BJ (cell line): ENCODE measurements at places on chromosomes 7 and 10.

- no peak for DNase-seq
These were observed 150.2 kb upstream of the AUTS2 start for GRCh38 chr7:69448071-69448470.

GRCh38 chr7:50685135-50686065 lies 97.3 kb downstream of the GRB10 start:
- no peak for DNase-seq

DNA sequence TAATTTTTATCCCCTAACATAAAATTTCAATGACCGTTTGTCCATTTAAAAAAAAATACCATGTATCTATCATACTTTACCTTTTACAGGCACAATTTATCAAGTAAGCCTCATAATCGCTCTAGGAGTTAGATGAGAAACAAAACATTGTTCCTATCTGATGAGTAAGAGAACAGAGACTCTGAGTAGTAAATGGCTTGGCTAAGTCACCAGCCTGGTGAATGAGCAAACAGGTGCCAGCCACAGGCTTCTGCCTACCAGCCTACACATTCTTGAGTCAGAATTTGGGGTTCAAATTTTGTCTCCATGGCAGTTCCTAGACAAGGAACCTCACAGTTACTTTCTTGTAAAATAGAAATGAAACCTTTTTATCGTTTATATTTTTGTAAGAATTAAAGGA lies 235.4 kb downstream of the HGF start:
- DNase-seq, result no peak

GRCh38 chr10:16909961-16910792 lies 93.0 kb upstream of the RSU1 start:
- no peak for DNase-seq

DNA sequence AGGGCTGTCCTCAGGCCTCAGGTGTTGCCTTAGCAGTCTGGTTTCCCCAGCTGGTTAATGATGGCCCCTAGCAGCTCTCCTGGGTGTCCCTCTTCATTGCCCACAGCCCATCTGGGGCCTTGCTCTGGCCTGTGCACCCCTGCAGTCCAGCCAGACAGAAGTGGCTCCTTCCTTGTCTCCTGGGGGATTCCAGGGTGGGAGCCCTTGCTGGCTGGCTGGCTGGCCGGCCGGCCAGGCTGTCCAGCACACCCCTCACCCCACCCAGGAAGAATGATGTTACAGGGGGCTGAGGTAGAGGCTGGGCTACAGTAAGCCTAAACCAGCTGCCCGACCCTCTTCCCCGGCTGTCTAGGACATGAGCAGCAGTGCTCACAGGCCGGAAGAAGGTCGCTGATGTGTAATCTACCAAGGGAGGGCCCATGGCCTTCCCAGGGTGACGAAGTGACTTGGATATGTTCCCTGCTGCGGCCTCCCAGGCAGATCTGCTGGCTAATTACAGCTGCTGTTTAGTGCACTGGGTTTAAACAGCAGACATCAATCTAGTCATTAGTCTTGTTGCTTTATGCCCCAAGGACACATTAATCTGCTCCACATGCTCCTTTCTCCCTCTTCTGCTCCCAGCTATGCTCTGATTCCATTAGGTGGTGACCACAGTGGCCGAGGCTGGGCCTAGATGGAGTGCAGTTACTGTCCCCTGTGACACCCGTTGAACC lies 53.8 kb upstream of the LRRC4 start:
- DNase-seq, result peak; percentile 52

- DNase-seq, result no peak
These were observed 67.0 kb downstream of the CDK6 start for GRCh38 chr7:92769394-92769699.

- no peak for DNase-seq
These were observed 529.8 kb upstream of the IGFBP3 start for GRCh38 chr7:46450886-46451285.

- peak; percentile 78 for DNase-seq
These were observed 47.7 kb downstream of the ZCCHC24 start for GRCh38 chr10:79397575-79398303.

DNA sequence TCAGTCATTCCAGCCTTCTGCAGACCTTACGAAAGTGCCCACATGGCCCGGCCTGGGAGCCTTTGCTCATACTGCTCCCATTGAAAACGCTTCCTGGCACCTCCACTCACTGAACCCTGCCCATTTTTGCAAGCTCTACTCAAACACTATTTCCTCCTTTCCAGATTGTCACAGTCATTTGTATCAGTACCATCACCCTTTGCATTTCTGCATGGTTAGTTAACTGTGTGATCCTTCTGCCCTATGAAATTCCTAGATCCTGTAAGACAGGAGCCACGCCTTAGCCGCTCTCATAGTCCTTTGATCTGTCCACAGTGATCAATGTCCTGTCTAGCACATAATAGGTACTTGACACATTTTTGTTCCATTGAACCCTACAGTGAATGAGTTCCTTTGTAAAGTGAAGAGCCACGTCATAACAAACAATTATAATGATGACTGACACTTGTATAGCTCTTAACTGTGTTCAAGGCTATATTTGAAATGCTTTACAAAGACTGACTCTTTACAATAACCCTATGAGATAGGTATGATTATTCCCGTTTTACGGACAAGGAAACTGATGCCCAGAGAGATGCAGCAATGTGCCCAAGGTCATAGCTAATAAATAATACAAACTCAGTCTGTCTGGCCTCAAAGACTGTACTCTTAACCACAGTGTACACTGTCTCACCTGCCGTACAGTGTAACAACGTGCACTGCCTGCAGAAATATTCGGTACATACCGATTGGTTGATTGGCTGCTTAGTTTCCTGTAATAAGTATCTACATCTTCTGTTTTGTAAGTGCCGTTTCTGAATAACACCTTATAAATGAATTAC lies 16.6 kb upstream of the ITIH2 start:
- no peak for DNase-seq

DNA sequence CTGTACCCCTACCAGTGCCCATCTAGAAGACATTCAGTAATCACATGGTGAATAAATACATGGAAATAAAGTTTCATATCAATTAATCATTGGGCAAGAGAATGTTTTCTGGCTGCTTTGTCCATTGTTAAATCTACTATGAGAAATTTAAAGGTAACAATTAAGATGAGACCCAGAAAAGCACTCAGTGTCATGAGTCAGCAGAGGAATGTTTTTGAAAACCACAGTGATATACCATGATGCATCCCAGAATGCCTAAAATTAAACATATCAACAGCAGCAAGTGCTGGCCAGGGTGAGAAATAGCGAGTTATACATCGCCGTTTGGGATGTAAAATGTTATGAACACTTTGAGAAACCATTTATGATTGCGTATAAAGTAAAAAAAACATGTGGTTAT lies 825.3 kb upstream of the C7orf33 start:
- no peak for DNase-seq

GRCh38 chr10:99330347-99330924 lies 1.3 kb downstream of the CNNM1 start:
- no peak for DNase-seq

DNA sequence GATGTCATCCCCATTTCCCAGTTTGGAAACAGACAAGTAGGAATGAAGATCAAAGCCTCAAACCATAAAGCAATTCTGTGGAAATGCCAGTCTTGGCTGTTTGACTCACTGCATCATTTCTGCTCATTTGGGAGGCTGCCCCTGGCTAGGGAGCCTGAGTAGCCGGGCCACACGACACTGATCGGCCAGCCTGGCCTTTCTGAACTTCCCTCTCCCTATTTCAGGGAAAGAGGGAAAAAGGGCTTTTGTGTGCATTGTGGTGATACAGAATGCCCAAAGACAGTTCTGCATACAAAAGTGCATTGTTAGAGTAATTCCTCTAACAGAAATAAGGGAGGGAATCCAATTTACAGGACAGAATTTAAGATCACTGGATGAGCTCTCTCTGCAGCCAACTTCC lies 41.7 kb upstream of the OPALIN start:
- no peak for DNase-seq

DNA sequence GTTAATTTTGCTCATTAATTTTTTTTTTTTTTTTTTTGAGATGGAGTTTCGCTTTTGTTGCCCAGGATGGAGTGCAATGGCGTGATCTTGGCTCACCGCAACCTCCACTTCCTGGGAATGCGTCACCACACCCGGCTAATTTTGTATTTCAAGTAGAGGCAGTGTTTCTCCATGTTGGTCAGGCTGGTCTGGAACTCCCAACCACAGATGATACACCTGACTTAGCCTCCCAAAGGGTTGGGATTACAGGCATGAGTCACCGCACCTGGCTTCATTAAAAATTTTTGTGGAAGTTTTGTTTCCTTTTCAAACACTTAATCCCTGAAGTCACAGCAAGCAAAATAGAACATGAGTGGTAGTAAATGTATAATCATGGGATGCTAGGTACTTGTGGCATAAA lies 857.2 kb upstream of the PHF14 start:
- DNase-seq, result no peak

- no peak for DNase-seq
These were observed 17.2 kb downstream of the VSTM2A start for GRCh38 chr7:54559401-54559800.

DNA sequence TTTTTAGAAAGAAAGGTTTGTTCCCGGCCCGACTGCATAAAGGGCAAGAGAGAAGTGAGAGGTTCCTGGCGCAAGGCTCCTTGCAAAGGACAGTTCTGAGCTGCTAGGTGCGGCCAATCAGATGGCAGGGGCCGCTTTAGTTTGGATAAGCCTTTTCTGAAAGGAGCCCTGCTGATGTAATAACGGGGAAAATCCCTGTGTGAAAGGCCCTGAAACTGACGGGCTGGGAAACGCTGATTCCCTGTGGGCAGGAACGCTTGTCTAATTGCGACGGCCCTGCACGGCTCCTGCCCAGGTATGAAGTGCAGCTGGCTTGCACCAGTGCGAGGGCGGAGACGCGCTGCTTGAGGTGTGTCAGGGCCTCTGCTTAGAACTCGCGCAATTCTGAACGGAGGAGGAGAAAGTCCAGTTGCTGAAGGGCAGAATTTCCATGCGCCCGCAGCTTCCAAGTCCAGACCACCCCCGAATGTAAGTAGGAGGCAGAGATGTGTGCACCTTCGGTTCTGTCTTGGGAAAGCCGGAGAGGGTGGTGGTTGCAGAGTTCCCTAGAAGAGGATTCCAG lies 30.5 kb downstream of the TACC2 start:
- DNase-seq, result no peak

GRCh38 chr7:127581716-127582115 lies 3.7 kb downstream of the GCC1 start:
- no peak for DNase-seq

DNA sequence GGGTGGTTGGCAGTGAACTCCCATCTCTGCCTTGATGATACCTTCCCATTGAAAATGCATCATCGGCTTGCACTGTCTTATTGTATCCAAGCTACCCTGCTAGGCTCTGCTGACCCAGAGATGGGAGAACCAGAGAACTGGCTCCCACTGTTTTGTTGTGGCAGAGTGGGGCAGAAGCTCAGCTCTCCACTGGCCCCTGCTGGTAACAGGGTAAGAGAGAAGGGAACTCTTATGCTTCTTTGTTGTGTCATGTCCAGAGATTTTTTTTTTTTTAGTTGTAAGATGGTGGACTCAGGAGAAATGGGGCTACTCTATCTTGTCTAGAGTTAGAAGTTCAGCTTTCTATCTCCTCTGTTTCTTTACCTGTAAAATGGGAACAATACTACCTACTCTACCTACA lies 100.5 kb upstream of the SDK1 start:
- no peak for DNase-seq

DNA sequence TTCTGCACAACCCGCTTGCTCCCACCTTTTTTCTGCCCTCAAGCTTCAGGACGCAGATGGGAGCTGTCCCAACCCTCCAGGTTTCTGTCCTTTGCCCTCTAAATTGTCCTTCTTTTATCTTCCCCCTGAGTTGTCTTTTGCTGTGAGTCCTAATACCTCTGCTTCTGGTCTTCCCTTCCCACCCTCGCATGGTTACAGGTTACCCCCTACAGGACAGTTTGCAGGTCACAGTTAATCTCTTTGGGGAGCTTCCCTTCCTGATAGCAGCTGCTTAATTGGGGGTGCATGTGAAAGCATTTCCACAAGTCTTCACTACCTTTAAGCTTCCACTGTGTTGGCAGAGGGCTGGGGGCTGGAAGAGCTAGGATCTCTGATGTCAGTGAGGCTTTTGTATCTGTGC lies 121.5 kb upstream of the CXCL12 start:
- no peak for DNase-seq

GRCh38 chr10:79052291-79053080 lies 16.3 kb upstream of the ZMIZ1 start:
- DNase-seq, result no peak

DNA sequence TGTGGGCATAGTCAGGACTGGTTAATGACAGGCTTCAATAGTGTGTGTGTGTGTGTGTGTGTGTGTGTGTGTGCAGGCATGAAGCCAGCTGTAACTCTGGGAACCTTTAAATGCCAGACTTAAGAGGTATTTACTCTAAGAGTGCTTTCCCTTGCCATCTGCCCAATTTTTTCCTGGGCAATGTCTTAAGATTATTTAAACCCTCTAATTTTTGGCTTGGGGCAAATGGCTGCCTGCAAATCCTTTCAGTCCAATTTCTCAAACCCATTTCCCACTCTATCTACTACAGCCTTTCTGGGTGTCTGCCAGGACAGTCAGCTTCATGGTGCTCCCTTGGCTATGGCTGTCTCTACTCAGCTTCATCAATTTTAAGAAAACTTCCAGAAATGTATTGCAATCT lies 62.6 kb upstream of the C1GALT1 start:
- no peak for DNase-seq

DNA sequence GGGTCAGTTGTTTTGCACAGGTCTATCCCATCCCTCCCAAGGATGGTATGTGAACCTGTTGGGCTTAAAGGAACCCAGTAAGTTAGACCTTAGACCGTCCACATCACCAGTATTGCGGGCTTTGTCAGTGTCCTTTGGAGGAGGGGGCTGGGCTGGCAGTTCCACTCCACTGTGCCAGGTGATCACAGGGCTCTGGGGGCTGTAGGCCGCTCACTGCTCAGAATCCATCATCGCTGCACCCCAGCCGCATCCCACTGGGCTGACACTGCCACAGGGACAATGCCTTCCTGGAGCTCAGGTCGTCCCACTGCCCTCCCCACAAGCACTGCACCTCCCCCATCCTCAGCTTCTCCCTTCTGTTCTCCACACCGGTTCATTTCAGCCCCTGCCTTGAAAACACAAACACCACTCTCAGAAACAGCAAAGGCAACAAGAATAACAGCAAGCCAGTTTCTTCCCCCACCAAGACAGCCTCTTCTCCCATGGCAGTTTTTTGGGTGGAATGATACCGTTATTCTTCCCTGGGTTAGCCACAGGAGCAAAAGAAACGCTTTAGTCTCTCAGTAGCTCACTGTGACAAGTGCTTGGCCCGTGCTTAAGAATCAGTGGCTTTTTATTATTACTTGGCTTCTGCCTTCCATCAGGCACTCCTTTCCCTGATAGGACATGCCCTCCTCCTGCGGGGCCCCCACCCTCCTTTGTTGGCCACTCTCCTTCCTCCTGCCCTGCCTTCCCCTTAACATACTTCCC lies 111.2 kb downstream of the GRK5 start:
- DNase-seq, result no peak

- no peak for DNase-seq
These were observed 649 bp downstream of the IDE start for GRCh38 chr10:92573091-92573797.

- DNase-seq, result no peak
These were observed 275.8 kb downstream of the PTPRN2 start for GRCh38 chr7:158311791-158312190.
